Testis (tissue), 5 donors: ENCODE measurements at places on chromosomes 7 and 10.

GRCh38 chr7:30647589-30648364, 34.5 kb downstream of the CRHR2 start:
- DNase-seq, result no peak

DNA sequence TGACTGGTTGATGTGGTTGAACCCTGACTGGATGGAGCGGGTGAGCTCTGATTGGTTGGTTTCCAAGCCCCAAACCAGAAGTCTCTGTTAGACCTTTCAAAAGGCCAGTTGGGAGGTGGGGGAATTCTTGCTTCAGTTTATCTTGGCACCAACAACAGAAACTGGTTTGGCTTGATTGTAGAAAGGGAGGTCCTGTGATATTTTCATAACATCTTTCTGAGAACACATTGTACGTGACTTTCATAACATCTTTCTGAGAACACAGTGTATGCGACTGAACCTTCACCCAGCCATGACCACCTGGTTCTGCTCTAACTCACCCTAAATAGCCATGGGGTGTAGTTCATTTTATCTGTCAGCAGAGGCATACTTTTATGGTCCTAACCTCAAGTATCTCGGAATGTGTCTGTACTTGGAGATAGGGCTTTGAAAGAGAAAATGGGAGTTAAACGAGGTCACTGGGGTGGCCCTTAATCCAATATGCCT, 88.3 kb downstream of the GALNT17 start:
- peak; percentile 75 for DNase-seq

GRCh38 chr7:96833676-96834453, 124.2 kb upstream of the SEM1 start:
- no peak for DNase-seq

- DNase-seq, result no peak
Measured at GRCh38 chr10:75542084-75542483, 110.7 kb downstream of the LRMDA start.

- DNase-seq, result peak; percentile 67
Measured at GRCh38 chr10:50275650-50276235, 24.4 kb upstream of the ASAH2 start.

DNA sequence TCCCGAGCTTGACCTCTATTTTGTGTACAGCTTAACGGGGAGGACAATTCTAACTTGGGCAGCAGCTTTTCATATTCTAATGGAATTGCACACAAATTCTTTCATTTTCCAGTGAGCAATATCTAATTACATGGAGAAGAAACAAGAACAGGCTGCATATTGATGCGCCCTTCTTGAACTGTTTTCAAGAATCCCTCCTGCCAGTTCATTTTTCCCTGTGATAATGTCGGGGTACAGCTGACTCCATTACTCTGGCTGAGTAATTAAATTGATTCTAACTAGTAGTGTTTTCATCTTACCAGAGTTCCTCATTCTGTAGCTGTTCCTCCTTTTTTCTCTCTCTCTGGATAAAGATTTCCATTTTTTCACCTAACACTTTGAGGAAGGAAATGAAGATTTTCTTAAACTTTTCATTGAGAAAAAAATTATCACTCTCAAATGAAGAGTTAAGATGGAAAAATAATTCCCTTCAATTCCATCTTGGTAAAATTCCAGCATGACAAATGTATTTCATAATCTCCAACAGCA, 190.9 kb downstream of the FANK1 start:
- no peak for DNase-seq

- no peak for DNase-seq
Measured at GRCh38 chr7:7563813-7564212, 2.9 kb upstream of the MIOS start.

- no peak for DNase-seq
Measured at GRCh38 chr7:32023376-32023775, 46.8 kb downstream of the PDE1C start.

GRCh38 chr10:62512732-62513475, 138.7 kb downstream of the ZNF365 start:
- no peak for DNase-seq

DNA sequence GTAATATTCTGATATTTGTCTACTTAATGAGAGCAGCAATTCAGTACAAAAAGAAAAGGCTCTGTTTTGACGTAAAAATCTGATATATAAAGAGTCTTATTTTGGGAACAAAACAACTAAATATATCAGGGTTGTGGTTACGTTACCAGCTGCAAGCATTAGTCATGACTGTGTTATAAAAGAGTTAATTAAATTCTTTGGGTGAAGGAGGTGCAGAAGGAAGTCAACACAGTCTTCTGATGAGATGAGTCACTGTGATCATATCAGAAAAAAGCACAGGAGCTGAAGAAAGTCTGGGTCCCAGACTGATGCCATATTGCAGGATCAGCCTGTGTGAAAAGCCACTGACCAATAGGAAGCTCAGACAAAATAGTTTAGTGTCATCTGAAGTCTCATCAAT, 234.3 kb upstream of the TEX47 start:
- DNase-seq, result no peak

DNA sequence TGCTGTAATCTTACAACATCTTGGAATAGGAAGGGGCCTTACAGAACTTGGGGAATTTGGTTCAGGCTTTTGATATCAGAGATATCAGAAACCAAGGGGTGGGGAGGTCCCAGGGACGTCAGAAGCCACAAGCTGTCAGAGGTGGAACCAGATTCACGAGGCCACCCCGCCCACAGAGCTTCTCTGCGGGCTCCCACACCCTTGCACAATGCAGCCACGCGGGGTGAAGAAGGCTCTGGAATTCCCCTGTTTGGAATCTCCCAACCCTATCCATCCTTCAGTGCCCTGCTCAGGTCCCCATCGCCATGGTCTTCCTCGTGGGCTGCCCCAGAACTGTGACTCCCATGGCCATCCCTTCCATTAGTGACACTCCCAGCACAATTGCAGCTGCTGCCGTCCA, 247.1 kb upstream of the SHH start:
- no peak for DNase-seq

DNA sequence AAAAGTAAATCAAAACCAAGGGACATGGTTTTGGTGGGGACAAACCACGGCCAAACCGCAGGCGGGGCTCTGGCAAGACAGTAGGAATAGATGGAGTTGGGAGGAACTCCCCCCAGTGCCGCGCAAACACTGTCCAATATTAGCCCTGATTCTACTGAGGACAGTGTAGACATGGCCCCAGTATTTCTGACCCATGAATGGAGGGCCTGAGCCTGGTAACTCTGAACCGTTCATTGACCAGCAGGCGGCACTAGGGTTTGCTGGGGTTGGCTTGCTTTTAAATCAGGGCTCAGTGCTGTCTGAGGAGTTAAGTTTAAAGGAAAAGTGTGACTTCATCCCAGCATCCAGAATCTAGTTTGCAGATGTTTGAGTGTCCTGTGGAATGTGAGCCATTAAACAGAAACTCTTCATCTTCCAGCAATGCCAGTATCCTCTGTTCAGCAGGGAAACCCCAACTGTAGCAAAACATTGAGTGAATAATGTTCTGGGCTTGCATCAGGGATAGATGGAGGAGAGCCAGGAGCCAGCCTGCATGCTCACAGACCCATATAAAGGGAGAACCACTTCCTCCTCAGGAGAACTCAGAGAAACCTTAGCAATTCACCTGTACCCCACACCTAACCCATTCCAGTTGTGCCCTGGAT, 147.4 kb upstream of the PRSS58 start:
- DNase-seq, result no peak

DNA sequence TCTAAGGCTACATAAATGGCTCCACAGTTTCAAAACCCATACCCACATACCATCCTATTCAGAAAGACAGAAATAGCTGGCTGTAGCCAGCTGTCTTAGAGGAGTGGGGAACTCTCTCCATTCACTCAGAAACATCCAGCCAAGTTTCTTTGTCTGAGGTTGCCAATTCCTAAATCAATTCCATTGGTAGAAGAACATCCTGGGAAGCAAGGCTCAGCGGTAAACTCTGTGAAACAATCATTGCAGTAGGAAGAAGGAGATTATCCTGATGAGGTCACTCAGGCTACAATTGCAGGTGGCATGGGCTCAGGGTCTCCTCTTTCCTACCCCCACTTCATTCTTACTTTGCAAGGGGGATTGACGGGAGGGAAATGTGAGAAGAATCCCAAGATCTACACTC, 154.0 kb downstream of the ETV1 start:
- no peak for DNase-seq

DNA sequence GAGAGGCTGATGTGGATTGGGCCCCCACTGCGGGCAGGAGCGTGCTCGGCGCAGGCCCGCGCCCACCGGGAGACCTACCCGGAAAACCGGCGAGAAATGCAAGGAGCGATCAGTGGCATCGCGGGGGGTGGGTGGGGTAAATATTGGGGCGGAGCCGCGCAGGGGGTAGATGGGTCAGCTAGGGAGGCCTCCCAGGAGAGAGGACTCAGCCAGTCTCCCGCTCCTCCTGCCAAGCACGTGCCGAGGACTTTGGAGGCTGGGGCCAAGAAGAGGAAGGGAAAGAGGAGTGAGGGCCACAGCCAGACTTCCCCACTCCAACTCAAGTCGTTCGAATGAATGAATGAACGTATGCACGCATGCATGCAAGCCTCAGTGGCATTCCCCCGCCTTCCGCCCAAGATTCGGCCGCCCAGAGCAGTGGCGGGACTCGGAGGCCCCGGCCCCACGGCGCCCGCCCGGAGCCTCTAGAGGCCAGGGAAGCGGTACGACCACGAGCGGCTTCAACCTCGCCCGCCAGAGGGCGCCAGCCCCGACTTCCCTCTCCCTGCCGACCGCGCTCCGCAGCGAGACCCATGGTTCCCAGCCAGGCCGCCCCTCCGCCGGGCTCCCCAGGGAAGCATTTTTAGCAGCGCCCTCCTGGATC, 3.6 kb downstream of the NPM3 start:
- peak; percentile 88 for DNase-seq

DNA sequence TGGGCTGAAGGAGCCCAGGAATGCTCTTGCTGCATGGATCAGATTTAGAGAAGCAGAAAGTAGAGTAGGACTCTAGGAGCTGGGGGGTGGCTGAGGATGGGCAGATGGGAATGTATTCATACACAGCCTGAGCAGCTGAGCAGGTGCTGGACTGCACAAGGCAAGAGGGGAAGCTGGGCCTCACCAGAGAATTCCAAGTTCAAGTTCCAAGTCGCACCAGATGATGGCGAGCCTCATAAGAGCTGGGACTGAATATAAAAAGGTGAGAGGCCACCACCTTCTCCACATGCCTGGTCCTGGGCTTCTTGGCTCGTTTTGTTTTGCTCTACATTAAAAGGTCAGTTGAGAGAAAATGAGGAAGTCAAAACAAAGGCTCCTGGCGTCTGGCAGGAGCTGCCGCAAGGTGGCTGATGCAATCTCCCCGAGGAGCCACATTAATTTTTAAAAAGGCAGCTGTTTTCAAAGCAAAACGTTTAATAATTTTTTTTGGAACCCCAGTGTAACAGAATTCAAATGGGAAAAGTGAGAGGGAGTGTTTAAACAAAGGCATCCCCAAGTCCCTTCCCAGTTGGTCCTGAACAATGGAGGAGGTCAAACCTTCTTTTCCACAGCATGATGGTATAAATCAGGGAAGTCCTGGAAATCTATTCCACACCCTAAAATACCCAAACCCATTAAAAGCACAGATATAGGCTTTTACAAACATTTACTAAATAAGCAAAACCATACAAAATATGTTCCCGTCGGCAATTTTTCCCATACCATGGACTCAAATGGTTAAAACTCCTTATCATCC, 9.5 kb downstream of the CYREN start:
- DNase-seq, result no peak

DNA sequence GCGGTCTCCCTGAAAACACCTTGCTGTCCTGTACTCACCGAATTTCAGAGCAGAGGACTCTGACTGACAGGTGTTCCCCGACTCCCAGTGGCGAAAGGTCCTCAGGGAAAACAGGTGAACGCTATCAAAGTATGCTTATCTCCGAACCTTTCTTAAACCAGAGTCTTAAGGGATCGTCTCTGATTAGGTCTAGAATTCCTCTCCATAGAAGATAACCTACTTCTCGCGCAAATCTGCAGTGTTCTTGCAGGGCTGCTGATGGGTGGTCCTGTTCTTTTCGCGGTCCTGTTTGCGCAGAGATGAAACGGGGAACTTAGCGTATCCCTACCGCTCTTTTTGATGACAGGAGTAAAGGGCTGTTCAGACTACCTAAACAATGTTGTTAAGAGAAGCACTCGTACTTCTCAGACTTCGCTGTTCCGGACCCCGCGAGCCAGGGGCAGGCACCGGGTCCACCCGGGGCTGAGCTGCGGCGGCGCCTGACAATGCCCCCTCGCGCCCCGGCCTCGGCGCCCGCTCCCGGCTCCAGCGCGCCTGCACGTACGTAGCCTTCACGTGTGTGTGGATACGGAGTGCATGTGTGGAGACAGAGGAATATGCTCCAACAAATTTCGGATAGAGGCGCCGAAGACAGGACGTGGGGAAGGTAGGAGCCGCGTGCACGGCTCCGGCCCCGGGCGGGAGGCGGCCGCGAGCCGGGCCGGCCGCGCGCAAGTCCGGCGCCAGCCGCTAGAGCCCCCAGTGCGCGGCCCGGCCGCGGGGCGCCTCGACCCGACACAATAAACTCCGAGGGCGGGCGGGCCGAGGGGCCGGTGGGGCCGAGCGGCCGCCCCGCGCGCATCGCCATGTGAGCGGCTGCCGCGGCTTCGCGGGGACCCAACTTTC, 766 bp upstream of the ZMYND11 start:
- peak; percentile 36 for DNase-seq

DNA sequence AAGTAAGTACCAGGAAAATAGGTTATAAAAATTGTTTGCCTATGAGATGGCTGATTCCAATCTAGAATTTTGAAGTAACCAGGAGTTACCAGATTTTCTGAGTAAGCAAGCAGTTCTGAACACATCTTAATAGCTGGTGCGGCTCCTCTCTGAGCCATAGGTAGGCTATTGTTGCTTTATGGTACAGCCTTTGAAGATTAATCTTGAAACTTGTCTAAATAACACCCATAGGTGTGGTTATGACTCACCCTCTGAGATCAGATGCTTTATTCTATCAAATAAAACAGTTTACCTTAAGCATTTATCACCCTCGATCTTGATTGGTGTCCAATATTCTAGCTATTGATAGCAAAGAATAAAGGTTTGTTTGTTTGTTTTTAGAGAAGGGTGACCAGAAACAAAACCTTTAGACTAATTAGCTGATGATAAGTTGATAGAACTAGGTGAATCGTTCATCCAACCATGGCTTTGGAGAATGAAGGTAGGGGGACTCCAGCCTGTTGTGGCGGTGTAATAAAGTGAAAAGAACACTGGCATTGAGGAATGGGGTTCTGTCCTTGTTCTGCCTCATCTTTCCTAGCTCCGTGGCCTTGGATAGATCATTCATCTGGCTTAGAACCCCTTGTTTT, 72.2 kb downstream of the VTI1A start:
- DNase-seq, result no peak

GRCh38 chr7:21261627-21262594, 166.0 kb upstream of the SP4 start:
- DNase-seq, result peak; percentile 56

GRCh38 chr7:76359111-76359977, 553 bp upstream of the YWHAG start:
- DNase-seq, result peak; percentile 99

DNA sequence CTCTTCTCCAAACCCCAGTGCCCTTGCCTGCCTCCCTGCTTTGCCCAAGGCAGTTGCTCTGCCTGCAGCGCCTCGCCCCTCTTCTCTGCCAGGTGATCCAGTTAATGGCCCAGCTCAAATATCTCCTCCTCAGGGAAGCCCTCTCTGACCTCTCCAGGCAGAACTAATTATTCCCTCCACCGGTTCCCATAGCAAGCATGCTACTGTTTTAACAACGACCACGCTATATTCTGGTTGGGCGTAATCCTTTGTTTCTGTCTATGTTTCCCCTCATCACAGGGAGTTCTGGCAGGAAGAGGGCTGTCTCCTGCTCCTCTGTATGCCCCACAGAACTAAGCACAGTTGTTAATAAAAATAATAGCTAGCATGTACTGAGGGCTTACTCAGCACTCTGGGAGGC, 36.8 kb upstream of the R3HCC1L start:
- DNase-seq, result no peak
